ENCODE measurements at places on chromosomes 16 and 17.

- DNase-seq, result no peak
Measured at GRCh38 chr16:79623824-79624223, 23.3 kb upstream of the MAF start.

- no peak for DNase-seq
Measured at GRCh38 chr17:6492892-6493674, 48.8 kb downstream of the PIMREG start.

- DNase-seq, result no peak
Measured at GRCh38 chr17:75102385-75102821, 7.4 kb upstream of the ARMC7 start.

DNA sequence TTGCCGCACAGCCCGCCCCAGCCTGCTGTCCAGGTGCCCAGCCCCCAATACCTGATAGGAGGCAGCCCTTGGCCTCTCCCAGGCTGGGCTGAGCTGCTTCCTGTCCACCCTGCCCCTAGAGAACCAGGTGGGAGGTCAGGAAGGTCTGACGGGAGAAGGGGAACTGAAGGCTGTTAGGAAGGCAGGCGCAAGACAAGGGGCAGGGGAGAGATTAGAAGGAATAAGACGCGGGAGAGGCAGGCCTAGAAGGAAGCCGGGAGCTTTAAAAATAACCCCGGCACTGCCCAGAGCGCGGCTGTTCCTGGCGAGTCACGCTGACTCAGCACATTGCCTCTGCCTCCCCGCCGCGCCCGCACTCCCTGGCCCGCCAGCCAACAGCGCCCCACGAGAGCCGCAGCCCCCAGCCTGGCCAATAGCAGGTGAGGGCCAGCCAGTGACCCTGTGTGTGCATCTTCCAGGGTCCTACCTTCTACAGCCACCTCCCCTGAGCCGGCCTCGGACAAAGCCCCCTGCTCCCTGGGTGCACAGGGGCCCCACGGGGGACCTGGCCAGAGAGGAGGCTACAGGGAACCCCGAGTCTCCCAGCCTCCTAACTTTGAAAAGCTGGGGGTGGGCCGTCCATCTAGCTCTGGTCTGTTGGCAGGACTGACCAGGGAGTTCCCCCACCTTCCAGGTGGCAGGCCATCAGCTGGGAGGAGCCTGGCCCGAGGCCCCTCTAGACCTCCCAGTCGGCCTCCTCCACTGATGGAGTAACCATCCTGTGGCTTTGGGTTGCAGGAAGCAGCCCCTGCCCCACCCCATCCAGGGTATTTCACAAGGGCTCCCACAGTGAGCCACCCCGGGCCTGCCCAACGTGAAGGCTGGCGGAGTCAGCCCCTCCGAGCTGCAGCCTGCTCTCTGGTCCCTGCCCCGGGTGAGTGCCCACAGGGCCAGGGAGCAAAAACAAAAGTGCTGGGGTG is 4.0 kb downstream of the MAFG start:
- DNase-seq, result no peak
